ENCODE measurements at places on chromosomes 1 and 21.

DNA sequence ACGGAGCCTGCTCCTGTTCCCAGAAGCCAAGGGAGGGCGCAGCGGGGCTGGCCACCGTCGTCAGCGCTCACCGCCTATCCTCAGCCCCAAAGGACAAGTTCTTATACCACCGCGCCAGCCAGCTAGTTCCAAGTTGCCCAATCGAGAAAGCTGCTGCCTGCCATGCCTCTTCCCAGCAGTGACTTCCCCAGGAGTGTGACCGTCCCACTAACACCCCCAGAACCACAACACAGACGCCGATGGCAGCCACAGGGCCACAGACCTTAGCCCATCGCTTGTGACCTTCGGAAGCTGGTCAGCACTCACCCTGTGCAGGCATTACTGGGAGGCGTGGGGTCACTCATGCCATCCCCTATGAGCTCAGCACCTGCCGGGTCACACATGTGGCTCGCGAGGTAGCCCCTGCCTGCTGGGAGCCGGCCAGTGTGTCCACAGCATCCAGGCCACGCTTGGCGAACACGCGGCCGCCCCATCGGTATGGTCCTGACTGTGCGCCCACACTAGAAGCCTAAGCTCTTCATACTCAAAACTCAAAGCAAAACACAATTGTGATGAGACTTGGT lies 20.1 kb downstream of the NADK start:
- DNase-seq = no peak

DNA sequence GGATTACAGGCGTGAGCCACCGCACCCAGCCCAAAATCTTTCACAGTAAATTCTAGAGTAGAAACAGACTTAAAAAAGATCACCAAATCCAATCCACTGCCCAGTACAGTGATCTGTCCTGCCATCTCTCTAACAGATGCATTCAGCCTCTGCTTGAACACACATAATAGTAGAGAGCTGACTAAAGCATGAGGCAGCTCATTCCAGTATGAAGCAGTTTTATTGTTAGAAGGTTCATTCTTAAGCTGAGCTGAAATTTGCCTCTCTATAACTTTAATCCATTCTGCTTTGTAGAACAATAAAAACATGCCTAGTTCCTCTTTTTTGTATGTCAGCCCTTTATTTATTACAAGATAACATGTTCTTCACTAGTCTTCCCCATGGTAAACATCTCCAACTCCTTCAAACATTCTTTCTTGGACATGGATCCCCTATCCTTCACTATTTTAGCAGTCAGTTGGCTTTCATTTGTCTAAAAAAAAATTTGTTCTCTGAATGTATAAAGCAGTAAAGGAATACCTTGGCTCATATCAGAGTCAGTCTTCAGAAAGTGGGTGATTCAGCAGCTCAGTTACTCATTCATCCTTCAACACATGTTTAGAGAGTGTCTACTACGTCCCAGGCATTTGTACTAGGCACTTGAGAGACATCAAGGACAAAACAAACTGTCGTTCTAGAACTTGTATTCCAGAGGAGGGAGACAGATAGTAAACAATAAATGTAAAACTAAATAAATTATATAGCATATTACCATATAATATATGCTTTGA lies 10.7 kb upstream of the PTBP2 start:
- no peak for DNase-seq

DNA sequence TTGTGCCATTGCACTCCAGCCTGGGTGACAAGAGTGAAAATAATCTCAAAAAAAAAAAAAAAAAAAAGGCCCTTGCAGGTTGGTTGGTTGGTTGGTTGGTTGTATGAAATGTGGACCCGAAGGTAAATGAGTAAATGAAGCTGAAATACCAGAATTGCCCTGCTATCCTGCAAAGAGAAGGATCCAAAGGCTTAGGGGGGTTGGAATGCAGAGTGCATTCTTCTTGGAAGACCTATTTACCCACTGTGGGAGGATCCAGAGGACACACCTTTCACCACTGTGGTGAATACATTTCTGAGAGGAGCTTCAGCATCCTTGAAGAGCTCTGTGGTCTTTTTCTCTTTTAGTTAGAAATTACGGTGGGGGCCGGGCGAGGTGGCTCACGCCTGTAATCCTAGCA lies 28.7 kb upstream of the EIF4G3 start:
- DNase-seq = no peak

DNA sequence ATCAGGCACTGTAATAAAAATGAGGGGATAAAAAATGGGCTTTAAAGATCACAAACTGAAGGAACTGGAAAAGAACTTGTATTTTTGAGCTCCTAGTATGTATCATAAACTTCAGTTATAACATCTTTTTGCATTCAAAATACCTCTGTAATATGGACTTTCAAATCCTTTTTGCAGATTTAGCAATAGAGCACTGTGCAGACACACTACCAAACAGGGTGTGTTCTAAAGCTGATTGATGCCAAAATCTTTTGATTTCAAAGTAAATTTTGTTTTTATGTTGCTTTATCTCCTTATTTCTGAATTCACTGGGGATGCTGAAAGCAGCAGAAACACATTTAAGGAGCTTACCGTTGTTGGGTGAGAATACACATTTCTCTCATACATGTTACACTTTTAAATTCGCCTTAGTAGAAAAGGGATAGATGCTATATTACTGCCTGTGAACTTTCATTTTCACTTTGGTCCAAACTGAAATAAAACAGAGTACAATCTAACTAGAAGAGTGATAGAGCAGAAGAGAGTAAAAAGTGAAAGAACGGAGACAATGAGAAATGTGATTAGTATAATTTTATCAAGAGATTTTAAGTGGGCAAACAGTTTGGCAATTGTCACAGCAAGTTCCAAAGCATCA lies 1126.6 kb downstream of the BRINP3 start:
- no peak for DNase-seq
